Left hindlimb (tissue), 1 donor: ENCODE measurements at places on chromosomes 16 and 17.

GRCh38 chr16:76490036-76490639, 212.9 kb downstream of the CNTNAP4 start:
- DNase-seq: no peak

DNA sequence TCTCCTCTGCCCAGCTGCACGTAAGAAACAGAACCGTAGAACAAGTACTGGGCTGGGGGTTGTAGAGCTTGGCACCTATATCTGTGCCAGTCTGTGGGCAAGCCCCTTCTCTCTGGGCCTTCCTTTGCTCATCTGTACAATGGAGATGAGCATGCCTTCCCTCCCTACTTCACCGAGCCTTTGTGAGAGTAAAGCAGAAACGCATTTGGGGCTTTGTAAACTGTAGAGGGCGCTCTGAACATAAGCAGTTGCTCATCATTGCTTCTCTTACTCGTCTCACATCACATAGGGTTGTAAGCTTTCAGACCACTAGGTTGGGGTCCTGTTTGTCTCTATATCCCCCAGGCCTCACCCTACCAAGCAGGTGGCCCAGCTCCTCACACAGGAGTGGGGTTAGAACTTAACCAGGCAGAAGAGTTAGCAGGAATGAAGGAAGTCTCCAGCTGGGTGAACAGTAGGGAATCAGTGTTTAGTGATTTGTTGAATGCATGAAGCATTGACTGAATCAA, 15.1 kb downstream of the SAMD14 start:
- no peak for DNase-seq

DNA sequence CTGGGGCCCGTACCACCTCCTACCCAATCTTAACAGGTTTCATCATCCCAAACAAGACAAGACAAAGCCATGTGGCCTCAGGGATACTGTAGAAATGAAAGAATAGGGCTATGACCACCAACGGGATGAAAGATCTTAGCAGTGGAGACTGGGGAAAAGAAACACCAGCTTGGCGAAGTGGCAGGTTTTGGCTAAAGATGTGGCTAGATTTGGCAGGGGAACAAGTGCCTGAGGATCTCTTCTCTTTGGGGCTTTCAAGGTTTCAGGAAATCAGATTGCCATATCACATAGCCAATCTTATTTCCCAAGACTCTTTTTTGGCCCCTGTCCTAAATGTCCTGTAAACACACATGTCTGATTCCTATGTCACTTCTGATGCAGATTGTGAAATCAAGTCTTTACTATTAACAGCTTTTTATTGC, 6.9 kb downstream of the KRT24 start:
- DNase-seq: no peak

DNA sequence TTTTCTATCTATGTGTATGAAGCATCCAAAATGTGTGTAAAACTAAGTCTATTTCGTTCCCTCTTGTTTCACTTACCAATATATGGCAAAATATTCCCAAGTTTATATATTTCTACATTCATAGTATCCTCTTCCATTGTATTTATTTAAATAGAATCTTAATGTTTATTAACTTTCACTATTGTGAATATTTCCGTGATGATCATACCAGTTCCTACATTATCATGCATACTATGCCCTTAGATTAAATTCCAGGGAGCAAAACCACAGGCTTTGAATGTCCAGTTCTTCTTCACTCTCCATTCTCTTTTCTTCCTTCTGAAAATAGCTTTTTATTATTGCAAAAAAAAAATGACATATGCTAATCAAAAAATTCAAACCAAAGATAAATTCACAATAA, 4.0 kb downstream of the MAP2K6 start:
- DNase-seq: no peak

DNA sequence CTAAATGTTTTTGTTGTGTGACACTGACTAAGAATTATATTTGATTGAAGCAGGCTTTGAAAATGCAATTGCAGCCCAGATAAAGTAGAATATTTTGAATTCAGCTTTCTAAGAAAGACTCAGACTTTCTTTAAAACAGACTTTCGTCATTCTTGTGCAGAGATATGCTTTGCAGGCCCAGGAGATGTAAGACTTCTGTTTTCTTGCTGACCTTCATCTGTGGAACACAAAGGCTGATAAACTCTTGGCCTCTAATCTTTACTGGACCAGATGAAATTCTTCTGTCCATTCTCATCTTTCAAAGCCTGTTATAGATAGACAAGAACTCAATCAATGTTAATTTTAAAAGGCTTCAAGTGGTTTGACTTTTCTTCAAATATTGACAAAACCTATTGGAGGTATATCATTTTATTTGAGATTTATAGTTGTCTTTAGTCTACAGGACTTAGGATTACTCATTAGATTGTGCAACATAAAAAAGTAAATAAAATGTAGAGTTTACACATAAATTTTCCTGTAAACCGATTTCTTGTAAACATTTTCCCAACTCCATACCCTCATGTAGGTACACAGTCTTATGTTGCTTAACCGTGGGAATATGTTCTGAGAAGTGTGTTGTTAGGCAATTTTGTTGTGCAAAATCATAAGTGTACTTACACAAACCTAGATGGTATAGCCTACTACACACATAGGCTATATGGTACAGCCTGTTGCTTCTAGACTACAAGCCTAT, 94.2 kb downstream of the MAP2K4 start:
- no peak for DNase-seq

DNA sequence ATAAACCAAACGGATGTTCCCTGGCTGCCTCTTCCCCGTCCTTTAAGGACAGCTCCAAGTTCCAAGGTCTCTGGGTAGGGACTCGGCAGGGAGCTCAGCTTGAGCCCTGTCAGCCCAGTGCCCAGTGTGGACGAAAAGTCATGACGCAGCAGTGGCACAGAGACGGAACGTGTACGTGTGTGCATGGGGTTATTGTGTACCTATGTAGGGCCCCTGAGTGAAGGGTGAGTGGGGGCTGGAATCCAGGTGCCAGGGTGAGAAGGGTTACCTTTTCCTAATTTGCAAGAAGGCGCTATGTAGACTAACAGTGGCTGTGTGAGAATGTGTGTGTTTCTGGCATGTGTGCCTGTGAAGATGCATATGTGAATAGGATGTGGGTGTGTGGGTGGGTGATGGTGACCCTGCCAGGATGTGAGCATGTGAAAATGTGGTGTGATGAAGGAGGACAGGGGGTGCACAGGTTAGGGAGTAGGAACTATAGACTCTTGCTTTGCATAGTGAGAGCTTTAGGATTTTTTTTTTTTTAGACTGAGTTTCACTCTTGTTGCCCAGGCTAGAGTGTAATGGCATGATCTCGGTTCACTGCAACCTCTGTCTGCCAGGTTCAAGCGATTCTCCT, 6.0 kb downstream of the SCN4A start:
- DNase-seq: no peak

GRCh38 chr16:85027349-85027957, at the start of gene KIAA0513:
KIAA0513 (plus strand) TSS chr16:85027795; CDS start chr16:85067072, 39,277 bp downstream.
- DNase-seq: peak; percentile 95

GRCh38 chr17:75181110-75181509, 1.6 kb downstream of the SUMO2 start:
- DNase-seq: no peak

- no peak for DNase-seq
These were observed 48.7 kb upstream of the CLEC18B start for GRCh38 chr16:74469946-74470478.

DNA sequence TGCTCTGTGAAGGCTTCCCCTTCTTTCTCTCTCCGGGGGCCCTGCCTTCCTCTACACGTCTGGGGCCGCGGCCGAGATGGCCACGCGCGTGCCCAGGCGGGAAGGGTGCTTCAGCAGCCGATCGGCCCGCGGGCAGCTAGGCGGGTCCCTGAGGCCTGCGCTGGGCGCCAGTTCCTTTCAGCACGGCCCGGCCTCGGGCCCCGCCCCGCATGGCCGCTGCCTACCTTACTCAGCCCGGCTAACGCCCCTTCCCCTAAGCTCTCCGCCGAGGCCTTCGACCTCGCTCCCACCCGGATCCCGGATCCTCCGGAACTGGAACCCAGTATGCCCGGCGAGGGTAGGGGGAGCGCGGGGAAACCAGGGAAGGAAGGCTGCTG, 335 bp downstream of the TMEM11 start:
- DNase-seq: peak; percentile 39

GRCh38 chr17:80339118-80339517, 75.8 kb upstream of the ENDOV start:
- no peak for DNase-seq

GRCh38 chr17:19371259-19372010, 6.9 kb upstream of the MAPK7 start:
- DNase-seq: no peak

- no peak for DNase-seq
These were observed 94.9 kb downstream of the RBFOX3 start for GRCh38 chr17:79515646-79516571.

DNA sequence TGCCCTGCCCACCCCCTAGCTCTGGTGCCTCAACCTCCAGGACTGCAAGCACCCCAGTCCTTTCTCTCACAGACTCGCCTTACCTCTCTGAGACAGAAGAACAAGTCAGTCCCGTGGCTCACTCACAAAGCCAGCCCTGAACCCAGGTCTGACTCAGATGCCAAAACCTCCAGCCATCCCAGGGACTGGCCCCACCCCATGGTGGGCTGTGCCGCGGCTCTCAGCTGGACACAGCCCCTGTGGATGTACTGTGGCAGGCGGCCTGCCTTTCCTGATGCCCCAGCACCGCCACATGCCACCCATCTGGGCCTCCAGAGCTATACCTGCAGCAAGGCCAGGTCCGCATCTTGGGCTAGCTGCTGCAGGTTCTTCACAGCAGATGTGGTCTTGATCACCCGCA, 19.8 kb downstream of the MPG start:
- DNase-seq: no peak

DNA sequence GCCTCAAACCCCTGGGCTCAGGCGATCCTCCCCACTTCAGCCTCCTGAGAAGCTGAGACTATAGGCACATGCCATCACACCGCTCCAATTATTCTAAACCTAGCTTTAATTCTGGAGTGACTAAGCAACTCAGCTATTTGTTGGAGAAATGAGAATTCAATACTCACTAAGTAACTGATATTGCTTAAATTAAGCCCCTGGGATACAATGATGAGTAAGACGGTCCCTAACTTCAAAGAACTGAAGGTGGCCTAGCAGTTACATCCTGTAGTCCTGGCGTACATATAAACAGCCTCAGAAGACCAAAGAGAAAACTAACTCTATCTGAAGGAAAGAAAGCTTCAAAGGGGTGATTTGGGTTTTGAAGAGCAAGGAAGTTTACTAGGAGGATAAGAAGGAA, 25.0 kb downstream of the XPO6 start:
- DNase-seq: no peak
